GM03348 (cell line): ENCODE measurements at places on chromosomes 12 and 14.

DNA sequence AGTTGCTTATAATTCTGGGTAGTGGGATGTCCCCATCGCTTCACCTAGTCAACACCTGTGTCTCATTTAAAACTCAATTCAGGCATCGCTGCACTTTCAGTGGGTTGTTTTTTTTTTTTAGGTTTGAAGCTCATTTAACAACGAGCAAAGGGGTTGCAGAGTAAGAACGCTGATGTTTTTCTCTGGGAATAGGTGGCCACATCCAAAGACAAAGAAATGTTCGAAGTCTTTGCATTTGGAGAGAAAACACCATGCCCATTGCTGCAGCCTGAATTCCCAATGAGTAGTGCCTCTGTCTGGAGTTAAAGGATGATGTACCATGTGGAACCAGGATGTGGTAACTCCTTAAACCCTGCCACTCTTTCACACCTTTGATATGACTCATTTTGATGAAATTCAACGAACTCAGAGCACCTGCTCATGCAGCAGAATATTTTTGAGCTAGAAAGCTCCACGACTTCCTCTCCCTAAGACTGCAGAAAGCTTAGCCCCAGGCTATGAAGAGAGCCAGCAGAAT lies 35.1 kb upstream of the BATF start:
- DNase-seq, result no peak

- no peak for DNase-seq
Measured at GRCh38 chr12:53077030-53077429, 2.2 kb downstream of the SPRYD3 start.

- no peak for DNase-seq
Measured at GRCh38 chr14:22318951-22319350, 270.1 kb downstream of the DAD1 start.

GRCh38 chr12:106883426-106883825 lies 72.3 kb upstream of the TMEM263 start:
- DNase-seq, result no peak

- peak; percentile 93 for DNase-seq
Measured at GRCh38 chr12:24948757-24949722, at the start of gene BCAT1. Gene BCAT1 (minus strand): TSS chr12:24949101. CDS start chr12:24948932, 169 bp downstream.

GRCh38 chr14:59320763-59321625 lies 132.5 kb downstream of the DAAM1 start:
- DNase-seq, result peak; percentile 31

DNA sequence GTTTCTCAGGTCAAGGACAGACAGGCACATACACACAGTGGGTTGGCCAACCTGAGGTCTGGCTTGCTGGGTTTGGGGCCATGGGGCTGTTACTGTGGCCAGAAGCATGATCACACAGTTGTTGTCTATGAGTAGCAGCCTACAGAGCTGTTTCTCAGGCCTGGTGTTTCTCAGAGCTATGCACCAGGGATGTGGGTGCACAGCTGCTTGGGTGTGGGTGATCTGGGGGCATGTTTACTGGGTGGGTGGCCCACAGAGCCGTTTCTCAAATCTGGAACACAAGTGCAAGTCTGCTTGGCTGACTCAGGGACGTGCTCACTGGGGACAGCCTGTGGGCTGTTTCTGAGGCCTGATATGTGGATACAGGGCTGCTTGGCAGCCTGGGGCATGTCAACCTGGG lies 23.1 kb upstream of the PALS1 start:
- no peak for DNase-seq

- DNase-seq, result no peak
Measured at GRCh38 chr12:49779581-49779980, 38.2 kb downstream of the TMBIM6 start.

GRCh38 chr12:122001466-122002209 lies 20.0 kb upstream of the BCL7A start:
- no peak for DNase-seq

GRCh38 chr14:94935706-94936300 lies 165.9 kb upstream of the GSC start:
- DNase-seq, result no peak

GRCh38 chr14:71371711-71372396 lies 464.6 kb downstream of the PCNX1 start:
- peak; percentile 57 for DNase-seq

DNA sequence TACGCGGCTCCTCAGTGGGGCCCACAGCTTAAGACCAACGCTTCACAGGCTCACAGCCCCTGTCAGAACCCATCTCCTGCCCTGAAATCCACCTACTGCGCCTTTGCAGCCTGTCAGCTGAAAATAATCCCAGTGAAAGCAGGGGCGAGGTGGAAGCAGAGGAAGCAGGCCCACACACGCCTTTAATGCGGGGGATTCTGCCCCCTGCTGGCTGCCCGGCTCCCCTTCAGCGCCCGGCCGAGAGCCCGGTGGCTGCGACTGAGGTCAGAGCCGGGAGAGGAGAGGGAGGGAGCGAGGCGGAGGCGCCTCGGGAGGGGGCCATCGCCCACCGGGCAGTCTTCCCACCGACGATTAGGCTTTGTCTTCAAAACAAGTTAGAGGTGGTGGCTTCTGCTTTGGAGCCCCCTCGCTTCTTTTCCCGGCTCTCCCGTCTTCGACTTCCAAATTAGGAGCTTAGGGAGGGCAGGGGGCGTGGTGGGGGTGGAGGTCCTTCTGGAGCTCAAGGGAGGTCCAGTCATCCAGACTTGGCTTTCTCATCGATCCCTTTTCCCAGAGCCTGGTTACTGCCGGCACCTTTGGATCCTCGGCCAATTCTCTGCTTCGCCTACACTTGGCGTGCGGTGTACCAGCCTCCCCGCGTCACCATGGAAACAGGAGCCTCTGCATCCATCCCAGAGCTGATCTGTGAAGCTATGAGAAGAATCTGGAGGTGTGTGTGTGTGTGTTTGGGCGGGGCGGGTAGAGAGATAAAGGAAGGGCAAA lies 25.2 kb upstream of the RND1 start:
- DNase-seq, result peak; percentile 91

DNA sequence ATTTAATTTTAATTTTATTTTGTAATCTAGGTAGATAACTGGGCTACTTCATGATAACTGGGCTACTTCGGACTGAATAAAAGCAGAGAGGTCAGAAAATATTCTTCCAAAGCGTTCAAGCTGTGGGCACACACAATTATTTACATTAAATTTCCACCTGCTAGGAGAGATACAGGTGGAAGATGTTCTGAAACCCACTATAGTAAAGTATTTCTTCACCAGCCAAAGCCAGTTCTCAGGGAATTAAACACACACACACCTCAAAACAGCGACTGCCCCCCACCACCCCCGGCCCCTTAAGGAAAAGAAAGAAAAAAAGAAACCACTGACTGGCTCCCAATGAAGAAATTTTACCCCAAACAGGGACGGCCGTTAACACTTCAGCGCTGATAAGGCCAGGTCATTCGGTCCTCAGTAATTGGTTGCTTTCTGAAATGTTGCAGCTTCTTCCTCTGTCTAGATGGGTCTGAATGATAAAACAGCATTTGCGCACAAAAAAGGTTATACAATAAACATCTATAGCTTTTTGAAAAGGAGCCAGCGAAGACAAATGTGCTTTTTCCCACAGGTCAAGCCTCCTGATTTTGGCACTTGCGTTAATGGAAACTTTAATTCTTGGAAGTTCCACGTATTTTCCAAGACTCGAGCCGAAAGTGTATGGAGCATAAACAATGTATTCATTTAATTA lies 771 bp upstream of the KCNJ8 start:
- DNase-seq, result no peak

GRCh38 chr14:54606178-54606577 lies 39.2 kb downstream of the SAMD4A start:
- peak; percentile 31 for DNase-seq

DNA sequence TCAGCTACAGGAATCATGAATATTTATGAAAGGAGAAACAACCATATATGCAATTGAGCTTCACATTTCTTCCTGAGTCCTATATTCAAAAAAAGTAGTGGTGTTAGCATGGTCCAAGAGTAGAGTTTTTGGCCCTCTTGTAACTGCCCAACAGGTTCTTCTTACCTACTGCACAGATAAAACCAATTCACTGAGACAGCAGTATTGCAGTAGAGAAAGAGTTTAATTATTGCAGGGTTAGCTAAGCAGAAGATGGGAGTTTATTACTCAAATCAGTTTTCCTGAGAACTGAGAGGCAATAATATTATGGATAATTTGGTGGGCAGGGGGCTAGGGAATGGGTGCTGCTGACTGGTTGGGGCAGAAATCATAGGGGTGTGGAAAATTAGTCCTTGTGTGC lies 6.5 kb upstream of the CIPC start:
- DNase-seq, result no peak

- peak; percentile 37 for DNase-seq
Measured at GRCh38 chr12:110498984-110499706, 2.8 kb downstream of the VPS29 start.

GRCh38 chr14:104735830-104736642 lies 12.0 kb downstream of the ADSS1 start:
- DNase-seq, result peak; percentile 88
